GM23338 (cell line): ENCODE measurements at places on chromosomes 12 and 14.
A peak's percentile ranks its signal among the peaks of the same experiment; 100 is the strongest.

- DNase-seq = no peak
Observed at GRCh38 chr14:22399776-22400175, 189.2 kb downstream of the DAD1 start.

DNA sequence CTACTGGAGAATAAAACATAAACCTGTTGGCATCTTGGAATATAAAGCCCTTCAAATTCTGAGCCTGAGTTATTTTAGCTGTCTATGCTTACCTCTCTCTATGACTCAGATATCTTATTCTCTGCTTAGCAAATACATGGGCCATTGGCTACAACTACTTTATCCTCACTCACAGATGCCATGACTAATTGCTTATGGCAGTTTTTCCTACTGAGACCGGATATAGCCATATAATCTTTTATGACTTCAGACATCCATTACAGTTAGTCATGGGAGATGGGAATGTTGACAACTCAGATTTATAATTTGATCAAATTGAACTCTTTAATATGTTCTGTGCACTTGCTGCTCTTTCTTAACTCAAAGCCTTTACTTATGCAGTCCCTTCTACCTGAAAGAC is 502.4 kb upstream of the ATP2B1 start:
- DNase-seq = no peak

DNA sequence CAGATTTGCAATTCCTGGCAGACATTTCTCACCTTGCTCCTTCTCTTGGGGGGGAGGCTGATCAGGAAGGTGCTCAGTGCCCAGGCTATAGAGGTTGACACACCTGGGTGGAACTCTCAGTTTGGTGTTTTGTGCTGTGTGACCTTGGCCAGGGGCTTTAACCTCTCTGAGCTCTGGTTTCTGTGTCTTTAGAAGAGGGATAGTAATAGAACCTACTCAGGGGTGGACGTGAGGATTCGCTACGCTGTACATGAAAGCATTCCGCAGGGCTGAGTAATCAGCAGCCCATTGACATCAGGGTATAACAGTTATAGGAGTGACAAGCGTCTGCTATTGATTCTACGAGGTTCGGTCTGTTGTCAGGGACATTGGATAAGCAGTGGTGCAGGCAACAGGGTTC is 98.1 kb downstream of the PHETA1 start:
- DNase-seq = peak; percentile 25

DNA sequence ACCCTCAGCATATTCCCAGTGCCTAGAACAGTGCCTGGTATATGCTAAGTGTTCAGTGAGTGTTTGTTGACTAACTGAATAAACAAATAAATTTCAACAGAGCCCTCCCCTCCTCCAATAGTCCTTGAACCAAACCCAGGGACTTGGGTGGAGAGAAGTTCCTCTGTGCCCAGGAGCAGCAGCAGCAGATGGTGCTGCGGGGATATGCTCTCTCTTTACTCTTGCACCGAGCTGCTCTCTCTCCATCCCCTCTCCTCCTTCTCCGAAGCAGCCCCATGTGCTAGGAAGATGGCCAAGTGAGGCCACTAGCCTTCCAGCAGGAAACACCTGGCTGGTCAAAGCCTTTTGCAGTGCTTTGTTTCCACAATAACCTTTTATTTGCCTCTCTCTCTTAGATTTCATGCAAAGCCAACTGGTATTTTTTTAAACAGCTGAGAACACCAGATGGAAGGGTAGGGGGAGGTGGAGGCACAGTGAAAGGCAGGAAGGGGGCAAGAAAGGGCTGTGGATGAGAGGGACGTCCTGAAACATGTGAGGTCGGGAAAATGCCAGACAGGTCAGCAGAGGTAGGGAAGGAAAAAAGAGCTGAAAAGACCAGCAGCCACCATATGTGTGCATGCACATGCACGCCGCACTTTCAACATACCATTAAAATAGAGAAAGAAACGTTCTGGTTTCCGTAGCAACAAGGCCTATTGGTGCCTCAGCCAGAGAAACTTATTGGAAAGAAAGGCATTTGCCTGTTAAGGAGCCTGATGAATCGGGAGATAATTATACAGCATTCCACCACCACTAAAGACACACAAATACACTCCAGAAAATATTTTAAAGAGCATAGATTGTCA is 78.9 kb downstream of the EMP1 start:
- no peak for DNase-seq

GRCh38 chr12:91632042-91632786 is 449.6 kb upstream of the DCN start:
- DNase-seq = no peak

GRCh38 chr12:132899033-132899432 is 11.6 kb upstream of the CHFR start:
- no peak for DNase-seq

- DNase-seq = no peak
Observed at GRCh38 chr14:34782031-34782430, 67.6 kb upstream of the CFL2 start.

DNA sequence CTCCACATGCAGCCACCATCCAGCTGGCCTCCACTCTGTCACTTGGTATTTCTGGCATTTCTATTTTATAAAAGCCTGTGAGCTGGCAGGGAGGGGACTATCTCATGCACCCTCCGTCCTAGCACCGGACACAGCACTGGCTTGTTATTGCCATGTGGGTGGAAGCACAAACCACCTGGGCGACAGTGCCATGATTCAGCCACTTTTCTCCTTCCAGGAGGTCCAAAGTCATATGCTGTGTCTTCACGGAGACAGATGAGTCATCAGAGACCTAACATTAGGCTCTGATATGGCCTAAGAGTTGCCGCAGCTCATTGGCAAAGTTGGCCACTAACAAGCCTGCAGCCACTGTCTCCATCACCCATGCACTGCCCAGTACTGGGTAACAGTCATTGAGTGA is 1123.0 kb downstream of the VRK1 start:
- DNase-seq = no peak

DNA sequence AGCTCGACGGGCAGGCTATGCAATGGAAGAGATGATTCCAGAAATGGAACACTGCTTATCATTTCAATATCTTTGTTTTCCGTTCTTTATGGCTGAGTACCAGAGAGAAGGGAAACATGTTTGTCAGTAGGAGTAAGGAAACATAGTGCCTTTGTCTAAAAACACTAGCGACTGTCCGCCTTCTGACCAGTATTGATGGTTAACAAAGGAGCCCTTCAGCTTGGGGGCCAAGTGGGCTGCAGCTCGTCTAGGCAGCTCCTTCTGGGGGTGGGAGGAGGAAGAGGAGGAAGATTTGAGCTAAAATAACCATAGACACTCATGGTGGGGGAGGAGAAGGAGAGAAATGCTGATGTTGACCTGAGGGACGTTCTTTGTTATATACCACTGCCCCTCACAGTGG is 15.0 kb downstream of the COQ5 start:
- DNase-seq = no peak
